Lung (tissue), 17 donors: ENCODE measurements at places on chromosomes 3 and 15.
A peak's percentile ranks its signal among the peaks of the same experiment; 100 is the strongest.

DNA sequence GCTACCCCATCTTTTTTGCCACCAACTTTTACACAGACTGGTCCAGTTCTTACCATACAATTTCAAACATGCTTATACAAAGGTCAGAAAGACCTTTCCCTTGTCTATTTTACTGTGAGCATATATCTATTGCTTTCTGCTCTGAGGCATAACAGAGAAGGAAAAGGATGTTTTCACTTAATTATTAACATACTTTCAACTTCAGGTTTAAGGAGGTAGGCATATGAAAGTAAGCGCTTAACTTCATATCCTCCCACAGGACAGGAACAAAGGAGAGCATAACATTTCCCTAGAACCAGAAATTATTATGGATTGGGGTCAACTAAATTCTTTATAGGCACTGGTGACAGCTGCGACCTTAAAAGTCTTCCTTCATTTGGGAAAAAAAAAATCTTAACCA lies 1.1 kb downstream of the MYEF2 start:
- peak; percentile 2 for DNase-seq

DNA sequence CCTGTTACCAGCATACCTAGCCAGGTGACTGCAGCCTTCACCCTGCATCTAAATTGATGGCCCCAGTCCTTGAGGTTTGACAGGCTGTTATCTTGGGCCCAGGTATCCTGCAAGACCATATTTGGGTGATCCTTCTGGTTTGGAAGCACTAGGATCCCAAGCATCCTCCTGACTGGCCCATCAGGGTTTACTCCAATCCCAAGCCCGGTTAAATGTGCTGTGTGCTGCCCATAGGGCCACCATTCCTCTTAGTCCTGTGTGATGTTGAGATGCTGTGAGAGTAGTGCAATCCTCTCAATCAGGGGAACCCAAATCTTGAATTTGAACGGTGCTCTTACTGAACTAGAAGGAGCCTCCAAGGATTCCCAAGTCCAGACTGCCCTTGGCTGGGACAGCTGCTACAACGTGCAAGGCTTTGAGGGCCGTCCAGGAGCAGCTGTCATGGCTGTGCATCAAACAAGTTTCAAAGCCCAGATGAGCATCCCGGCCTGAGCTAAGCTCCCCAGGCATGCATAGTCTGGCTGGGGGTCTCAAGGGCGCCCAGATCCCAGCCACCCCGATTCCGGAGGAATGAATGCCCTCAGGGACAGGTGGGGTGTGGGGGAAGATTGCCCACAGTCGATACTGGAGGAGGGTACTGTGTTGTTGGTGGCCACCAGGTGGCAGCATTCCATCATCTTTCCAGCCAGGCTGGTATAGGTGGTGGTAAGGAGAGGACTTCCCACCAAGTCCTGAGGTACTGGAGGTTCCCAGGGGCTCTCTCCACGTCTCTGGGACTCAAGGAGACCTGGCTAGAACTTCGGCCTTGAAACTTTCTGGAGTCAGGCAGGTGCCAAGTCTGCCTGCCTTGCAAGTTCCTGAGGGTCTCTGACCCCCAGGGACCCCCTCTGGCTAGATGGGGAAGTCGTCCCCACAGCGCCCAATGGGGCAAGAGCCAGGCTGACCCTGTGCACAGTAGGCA lies 32.6 kb downstream of the RBM5 start:
- peak; percentile 89 for DNase-seq

- no peak for DNase-seq
Measured at GRCh38 chr15:45548753-45549520, 26.4 kb upstream of the SLC30A4 start.

DNA sequence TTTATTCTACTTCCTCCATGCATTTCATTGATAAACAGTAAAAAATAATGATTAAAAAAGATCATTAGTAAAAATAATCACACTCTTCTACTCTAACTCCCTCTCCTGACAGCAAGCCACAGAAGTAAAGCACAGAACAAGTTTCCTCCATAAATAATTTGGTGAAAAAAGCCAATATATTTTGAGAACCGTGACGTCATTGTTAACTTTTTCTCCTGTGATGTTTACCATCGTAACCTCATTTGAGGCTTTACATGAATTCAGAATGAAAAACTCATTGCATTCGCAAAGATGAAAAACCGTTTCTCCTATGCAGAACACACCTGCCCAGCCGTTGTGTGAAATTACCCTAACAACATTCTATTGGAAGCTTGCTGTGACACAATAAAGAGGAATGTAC lies 120.7 kb downstream of the NSUN3 start:
- no peak for DNase-seq

DNA sequence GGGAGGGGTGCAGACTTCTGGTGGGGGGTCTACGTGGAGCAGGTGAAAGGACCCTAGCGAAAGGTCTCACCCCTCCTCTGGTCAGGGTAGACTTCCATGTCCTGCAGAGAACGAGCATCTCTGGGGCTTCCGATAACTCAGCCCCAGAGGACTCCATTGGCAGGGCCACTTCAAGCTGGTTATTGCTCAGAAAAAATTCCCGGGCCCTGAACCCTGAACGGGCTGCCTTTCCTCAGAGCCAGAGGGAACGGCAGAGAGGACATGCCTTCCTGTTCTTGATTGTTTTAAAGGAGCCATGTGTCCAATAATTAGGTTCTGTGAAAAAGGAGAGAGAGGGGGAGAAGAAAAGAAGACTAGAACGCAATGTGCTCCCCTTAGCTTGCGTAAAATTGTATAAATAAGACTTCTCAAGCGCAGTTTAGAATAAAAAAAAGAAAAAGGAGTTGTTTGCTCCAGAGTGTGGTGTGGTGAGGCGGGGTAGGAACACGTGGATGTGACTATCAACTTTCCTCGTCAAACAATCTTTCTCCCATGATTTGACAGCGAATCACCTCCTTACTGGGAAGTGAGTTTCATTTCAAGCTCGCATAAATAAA lies 193.4 kb upstream of the UBE2E1 start:
- DNase-seq, result no peak

GRCh38 chr3:123067689-123068600 lies 1.1 kb downstream of the PDIA5 start:
- no peak for DNase-seq
